ENCODE measurements at places on chromosomes 7 and 10. TPM values are rescaled to one million over a fixed set of nuclear protein-coding genes. Genes with fewer than 3 reads are reported as not detected.

NEUROG3 gene
- total RNA-seq, result not detected

PCGF5 gene
- total RNA-seq, result 58.3 TPM

TACC2 gene
- 3.6 TPM for total RNA-seq

LOXL4 gene
- total RNA-seq, result 46.8 TPM

EBLN1 gene
- total RNA-seq, result not detected

GIMAP5 gene
- 0.28 TPM for total RNA-seq

IQUB gene
- 0.19 TPM for total RNA-seq

TCAF2 gene
- 6.5 TPM for total RNA-seq

EBF3 gene
- total RNA-seq, result 11.6 TPM

PIP gene
- 0.38 TPM for total RNA-seq

SLC13A1 gene
- total RNA-seq, result not detected

UPK3B gene
- not detected for total RNA-seq

OPN4 gene
- total RNA-seq, result not detected

NKX2-3 gene
- not detected for total RNA-seq

SYT15 gene
- under 0.01 TPM for total RNA-seq

VIPR2 gene
- 0.28 TPM for total RNA-seq

CDK14 gene
- total RNA-seq, result 39.7 TPM

VKORC1L1 gene
- total RNA-seq, result 16.1 TPM

ACTL6B gene
- not detected for total RNA-seq

TMEM270 gene
- total RNA-seq, result not detected

SLC29A4 gene
- 1.3 TPM for total RNA-seq

CADPS2 gene
- total RNA-seq, result 14.4 TPM

ABCC2 gene
- total RNA-seq, result 0.19 TPM

ZNF503 gene
- total RNA-seq, result 3.7 TPM
